ENCODE measurements at places on chromosomes 2 and 18. TPM values are rescaled to one million over a fixed set of nuclear protein-coding genes. Genes with fewer than 3 reads are reported as not detected.

DNA sequence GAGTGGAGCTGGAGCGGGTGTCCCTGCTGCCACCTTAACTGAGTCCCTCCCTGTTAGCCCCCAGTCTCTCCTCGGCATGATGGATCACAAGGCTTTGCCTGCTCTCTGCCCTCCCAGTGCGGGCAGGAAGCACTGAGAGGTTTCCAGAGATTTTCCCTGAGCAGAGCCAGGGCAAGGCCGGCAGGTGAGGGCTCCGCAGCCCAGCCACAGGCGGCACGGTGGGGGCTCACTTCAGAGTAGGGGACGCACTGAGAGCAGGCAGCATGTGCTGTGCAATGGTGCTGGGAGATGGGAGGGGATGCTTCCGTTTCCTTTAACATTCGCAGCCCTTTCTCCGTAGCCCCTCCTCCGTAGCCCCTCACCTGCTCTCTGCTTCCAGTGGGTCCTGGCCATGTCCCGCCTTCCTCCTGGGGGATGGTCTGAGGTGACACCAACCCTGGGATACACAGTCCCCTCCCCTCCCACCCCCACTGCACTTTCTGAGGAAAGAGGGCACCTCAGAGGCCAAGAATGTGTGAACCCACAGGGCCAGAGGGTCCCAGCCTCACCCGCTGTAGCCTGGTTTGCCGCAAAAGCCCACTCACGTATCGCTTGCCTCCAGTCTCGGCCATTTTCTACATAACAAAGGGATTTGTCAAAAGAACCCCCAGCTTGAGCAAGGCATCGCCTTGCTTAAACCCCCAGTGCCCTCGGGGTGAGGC lies 10.7 kb downstream of the KCNF1 start:
- DNase-seq: no peak

- DNase-seq: no peak
These were observed 69.4 kb upstream of the ARHGAP28 start for GRCh38 chr18:6659963-6660725.

GRCh38 chr2:64934530-64934929 lies 54.7 kb upstream of the SLC1A4 start:
- no peak for DNase-seq

DNA sequence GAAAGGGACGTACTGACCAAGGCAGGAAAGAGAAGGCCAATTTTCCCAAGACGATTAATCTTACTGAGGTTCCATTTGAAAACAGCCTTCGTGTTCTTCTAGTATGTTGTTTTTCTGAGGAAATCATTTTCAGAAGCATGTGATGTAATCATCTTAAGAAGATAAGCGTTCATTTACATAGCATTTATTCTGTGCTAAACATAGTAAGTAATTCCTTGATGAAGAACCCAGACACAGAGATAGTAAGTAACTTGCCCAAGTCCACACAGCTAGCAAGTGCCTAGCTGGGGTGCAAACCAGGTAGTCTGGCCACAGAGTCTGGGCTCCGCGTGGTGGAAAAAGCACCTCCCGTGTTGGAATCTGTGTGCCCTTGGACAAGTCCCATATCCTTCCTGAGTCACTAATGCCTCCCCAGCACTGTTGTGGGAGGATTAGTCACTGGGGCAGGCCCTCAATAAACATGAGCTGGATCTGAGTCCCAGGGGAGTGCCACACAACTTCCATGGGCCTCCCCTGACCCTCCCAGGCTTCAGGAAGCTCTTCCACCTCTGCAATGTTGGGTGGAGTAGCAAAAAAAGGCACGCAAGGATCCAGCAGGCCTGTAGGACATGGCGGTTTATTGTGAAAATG lies 26.9 kb upstream of the ASAP2 start:
- DNase-seq: no peak

CGREF1 gene
- total RNA-seq: 1.9 TPM

DNA sequence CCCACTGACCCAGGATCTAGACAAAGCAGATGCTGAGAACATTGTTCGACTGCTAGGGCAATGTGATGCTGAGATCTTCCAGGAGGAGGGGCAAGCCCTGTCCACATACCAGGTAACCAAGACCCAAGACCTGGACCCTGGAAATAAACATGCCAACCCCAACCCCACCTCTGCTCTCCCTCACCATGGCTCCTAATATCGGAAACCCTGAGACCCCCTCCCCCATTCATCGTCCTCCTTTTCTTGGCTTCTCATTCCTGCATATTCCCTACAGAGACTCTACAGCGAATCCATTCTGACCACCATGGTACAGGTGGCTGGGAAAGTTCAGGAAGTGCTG lies 619 bp downstream of the GCKR start:
- DNase-seq: no peak

GRCh38 chr2:86157009-86157556 lies 38.2 kb downstream of the IMMT start:
- no peak for DNase-seq

DNA sequence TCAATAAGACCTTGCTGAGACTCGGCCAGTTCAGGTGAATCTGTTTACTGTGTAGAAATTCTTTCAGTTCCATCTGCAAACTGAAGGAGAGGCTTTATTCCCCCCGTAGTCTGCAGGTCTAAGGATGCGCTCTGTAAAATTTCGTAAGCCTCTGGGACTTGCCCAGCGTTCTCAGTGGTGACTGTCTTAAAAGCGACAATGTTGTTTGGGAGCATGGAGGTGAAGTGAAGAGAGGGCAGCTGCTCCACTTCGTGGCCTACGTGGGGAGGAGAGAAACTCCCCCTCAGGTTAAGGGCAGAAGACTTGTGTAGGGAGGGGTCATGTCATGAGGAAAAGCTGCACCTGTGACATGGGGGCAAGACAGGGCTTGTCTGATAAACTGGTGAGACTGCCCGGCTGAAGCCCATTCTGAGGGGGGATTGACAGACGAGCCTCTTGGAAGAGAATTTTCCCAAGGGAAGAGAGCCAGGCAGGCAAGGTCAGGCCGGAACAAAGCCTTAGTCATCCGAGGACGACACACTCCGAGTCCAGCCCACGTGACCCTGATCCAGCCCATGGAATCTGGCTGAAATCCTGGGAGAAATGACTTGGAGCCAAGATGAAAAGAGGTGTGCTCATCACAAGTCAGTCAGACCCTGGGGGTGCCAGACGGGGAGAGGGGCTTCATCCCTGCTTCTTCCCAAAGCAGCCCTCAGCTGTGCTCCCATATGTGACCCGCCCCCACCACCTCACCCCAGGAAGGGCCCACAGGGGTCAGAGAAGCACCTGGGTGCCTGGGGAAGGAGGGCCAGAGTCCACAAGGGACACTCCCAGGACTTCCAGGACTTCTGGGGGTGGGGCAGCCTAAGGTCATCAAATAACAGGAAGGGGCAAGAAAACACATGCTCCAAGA lies 88.5 kb upstream of the SH3BP4 start:
- DNase-seq: no peak

GRCh38 chr2:157751462-157752058 lies 122.9 kb upstream of the ACVR1C start:
- DNase-seq: no peak

GRCh38 chr2:150983314-150983897 lies 278.3 kb downstream of the RBM43 start:
- DNase-seq: no peak

- no peak for DNase-seq
These were observed 776.8 kb downstream of the CCDC85A start for GRCh38 chr2:56960581-56960980.

- DNase-seq: no peak
These were observed 55.1 kb downstream of the CPS1 start for GRCh38 chr2:210611466-210611865.

TBR1 gene
- total RNA-seq: not detected

CFC1 gene
- not detected for total RNA-seq

CNGA3 gene
- not detected for total RNA-seq

- DNase-seq: no peak
These were observed 245.5 kb upstream of the CXCR4 start for GRCh38 chr2:136363470-136363869.

DNA sequence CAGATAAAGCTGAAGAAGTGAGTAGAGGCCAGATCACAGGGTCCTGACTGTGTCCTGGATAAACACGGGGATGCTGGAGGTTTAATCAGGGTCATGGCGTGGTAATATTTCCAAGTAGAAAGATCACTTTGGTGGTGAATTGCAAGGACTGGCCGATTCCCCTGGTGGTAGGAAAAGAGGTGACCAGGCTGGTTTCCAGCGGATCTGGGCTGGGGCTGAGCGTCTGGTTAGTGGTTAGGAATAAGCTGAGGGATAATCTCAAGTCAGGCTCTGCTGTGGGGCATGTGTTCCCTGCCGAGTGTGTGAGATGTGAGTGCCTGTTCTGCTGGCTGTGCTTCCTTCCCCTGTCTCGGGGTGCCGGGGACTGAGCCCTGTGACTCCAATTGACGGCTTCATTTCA lies 484.0 kb downstream of the TSN start:
- no peak for DNase-seq

DNA sequence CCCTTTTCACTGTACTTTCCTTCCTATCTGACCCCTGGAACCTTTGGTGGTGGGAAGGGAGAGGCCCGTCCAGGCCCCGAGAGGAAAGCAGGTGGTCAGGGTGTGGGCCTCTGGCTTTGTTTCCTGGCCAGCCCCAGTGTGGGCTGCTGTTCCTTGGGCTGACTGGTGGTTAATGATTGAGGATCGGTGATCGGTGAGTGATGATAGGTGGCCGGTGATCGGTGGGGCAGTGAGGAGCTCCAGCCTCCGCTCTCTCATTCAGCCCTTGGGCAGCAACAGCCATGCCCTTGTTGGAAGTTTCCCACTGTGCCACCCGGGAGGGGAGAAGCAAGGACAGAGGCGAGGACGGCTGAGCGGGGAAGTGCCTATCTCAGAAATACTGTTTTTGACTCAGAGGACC lies 7.3 kb downstream of the ACKR3 start:
- DNase-seq: no peak

GRCh38 chr2:230226051-230226551 lies 565 bp downstream of the SP140 start:
- DNase-seq: no peak

DNA sequence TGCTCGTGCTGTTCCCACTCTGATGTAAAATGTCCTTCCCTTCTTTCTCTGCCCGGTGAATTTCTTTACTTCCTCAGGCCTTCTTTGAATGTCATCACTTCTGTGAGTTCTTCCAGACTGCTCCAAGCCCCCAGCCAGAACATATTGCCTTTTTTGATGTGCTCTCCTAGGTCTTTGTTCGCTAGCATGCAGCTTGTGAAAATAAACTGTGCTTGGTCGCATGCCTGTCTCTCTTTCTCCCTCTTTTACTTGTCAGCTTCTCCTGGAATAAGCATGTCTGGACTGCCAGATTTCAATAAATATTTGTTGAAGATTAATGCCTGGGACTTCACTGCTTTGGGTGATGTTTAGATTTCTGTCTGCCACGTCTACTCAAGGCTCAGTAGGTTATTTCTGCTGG lies 82.7 kb upstream of the ARHGAP28 start:
- no peak for DNase-seq

GRCh38 chr2:62663411-62663810 lies 42.1 kb upstream of the EHBP1 start:
- DNase-seq: no peak

GRCh38 chr2:44997963-44998362 lies 11.3 kb downstream of the SIX2 start:
- DNase-seq: no peak

GRCh38 chr2:101827246-101827645 lies 129.7 kb downstream of the MAP4K4 start:
- DNase-seq: no peak

TMEM247 gene
- not detected for total RNA-seq

- no peak for DNase-seq
These were observed 158.7 kb upstream of the APCDD1 start for GRCh38 chr18:10295751-10296150.

All from ureter (tissue), 1 donor.